ENCODE measurements at places on chromosomes 4 and X. TPM values are rescaled to one million over a fixed set of nuclear protein-coding genes. Genes with fewer than 3 reads are reported as not detected.

Gene MRPS18C
- 18.8 TPM for total RNA-seq

- no peak for ATAC-seq
These were observed 22.0 kb upstream of the FAM9C start for GRCh38 chrX:13066391-13066790.

GRCh38 chr4:166064721-166065120, 191.7 kb downstream of the TLL1 start:
- no peak for ATAC-seq

GRCh38 chrX:14872355-14872754, 514 bp downstream of the FANCB start:
- ATAC-seq, result no peak

GRCh38 chr4:104424989-104425388, 69.7 kb downstream of the CXXC4 start:
- no peak for ATAC-seq

- no peak for ATAC-seq
These were observed 98.2 kb downstream of the ARHGAP10 start for GRCh38 chr4:147830102-147830463.

GRCh38 chr4:172652369-172652768, 516.2 kb upstream of the GALNT7 start:
- no peak for ATAC-seq
